ENCODE measurements at places on chromosomes 3 and 15.

DNA sequence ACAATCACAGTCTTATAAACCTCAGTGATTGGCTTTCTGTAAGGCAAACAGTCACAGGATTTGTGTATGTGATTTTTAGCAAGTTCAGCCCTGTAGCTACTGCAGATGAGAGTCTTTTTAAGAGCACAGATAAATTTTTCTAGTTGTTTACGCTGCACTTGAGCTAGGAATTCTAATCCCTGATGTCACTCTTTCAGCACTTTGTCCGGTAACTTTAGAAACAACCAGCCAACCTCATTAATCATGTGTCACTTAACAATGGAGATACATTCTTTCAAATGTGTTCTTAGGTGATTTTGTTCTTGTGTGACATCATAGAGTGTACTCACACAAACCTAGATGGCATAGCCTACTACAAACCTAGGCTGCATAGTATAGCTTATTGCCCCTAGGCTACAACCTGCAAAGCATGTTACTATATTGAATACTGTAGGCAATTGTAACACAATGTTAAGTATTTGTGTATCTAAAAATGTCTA lies 36.8 kb upstream of the GOLGA6L2 start:
- no peak for DNase-seq

GRCh38 chr15:73028831-73029451 lies 23.3 kb upstream of the NEO1 start:
- no peak for DNase-seq

DNA sequence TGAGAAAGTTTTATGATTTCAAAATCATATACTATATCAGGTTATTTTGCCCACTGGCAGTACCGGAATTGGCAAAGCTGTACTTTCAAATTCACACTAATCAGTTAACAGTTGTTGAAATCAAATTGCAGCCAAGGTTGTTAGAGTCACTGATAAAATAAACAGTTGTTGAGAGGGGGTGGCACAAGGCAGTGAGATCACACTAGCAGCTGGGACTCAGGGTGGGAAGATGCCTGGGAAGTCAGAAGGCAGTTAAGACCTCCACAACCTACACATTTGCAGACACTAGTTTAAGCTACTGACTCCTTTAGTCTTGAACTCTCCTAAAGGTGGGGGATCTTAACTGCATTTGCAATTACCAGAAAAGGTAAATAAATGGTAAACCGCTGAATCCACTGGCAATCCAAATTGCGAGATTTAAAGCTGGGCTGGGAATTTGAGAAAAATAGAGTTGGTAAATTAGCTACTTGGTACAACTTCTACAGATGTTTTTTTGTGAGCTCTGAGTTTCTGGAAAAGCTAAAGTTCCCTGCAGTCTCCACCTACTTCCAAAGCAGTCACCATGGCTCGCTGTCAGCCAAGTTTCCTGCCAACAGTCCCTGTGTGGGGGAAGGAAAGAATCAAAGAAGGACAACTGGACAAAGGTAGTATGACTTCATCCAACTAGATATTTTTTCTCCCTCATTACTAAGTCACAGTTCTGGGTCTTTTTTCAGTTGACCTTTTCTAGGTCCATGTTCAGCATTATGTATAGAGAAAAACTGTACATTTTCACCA lies 105.7 kb downstream of the ZNF385D start:
- DNase-seq: no peak

- DNase-seq: no peak
These were observed 10.7 kb upstream of the FGD5 start for GRCh38 chr3:14808025-14808424.

- no peak for DNase-seq
These were observed 137.8 kb downstream of the SAMMSON start for GRCh38 chr3:70137366-70137765.

GRCh38 chr15:95448531-95449229 lies 881.8 kb upstream of the NR2F2 start:
- DNase-seq: no peak

DNA sequence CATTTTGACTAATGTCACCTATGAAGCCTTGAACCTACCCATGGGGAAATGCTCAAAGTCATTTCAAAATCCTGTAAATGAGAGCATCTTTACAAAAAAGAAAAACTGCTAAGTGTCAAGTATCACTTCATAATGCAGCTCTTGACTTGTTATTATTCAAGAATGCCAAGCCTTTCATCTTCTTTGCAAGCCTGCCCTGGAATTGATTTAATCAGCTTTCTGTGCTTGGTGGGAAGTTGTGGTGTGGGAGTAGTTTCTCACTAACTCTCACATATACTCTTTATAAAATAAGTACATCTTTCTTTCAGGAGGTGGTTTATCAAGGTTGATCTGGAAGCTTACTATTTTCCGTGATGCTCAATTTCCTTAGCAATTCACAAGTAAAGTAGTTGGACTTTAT lies 43.6 kb downstream of the RYR3 start:
- no peak for DNase-seq

DNA sequence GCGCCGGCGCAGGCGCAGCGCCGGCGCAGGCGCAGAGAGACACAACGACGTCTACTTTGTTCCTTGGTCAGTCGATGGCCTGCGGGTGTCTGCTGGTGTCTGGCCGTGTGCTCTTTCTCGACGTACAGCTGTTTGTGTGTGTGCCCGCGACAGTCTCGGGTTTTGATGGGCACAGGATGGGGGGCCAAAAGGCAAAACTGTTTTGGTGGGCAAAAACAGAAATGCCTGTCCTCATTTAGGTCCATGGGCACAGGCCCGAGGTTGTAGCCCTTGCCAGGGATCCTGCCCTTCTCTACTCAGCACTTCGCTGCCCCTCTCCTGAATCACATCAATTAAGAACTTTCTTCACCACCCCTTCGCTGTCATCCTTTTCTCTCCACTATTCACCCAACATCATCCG lies 184.8 kb upstream of the CHL1 start:
- DNase-seq: no peak

Measured in sigmoid colon (tissue), 7 donors.